Activated CD4-positive, alpha-beta T cell treated with anti-CD3 and anti-CD28 coated beads, Interleukin-2, amount 10 ng/mL, durations not matched to agents 24 days and 14 days (primary cell): ENCODE measurements at places on chromosomes 1 and 21. TPM values are rescaled to one million over a fixed set of nuclear protein-coding genes. Genes with fewer than 3 reads are reported as not detected.

Gene TSTD1
- 41.7 and 49.7 TPM in 2 replicates for total RNA-seq

Gene CD53
- total RNA-seq = 185 and 190 TPM in 2 replicates

Gene OR2AK2
- total RNA-seq = not detected in 2 replicates

Gene CCT8
- 432 and 438 TPM in 2 replicates for total RNA-seq

Gene TDRD10
- not detected in 2 replicates for total RNA-seq

Gene AJAP1
- not detected in 2 replicates for total RNA-seq

Gene ARHGAP30
- total RNA-seq = 134 and 139 TPM in 2 replicates

Gene KRTAP7-1
- total RNA-seq = not detected in 2 replicates

Gene RAB42
- total RNA-seq = 0.09 TPM in 1 of 2 replicates, not detected in the other

Gene ABCA4
- total RNA-seq = 0.12 TPM in 1 of 2 replicates, not detected in the other

Gene GREM2
- 0.05 TPM in 1 of 2 replicates, not detected in the other for total RNA-seq
